HepG2 (cell line): ENCODE measurements at places on chromosomes 1 and 21. TPM values are rescaled to one million over a fixed set of nuclear protein-coding genes. Genes with fewer than 3 reads are reported as not detected.

DNA sequence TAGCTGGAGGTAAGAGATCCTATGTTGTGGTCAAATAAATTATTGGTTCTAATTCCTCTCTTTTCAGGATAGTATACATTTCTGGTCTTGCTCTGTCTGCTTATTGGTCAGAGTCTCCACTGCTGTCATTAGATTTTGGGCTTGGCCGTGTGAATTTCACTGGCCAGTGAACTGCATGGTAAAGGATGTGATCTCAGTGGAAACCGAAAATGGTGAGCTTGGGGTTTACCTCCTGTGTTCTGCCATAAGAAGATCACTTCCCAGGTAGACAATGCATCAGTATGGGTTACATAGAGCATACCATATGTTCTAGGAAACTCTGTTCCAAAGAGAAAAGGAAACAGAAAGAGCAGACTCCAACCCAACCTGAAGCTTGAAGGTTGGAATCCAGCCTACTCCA lies 1123.3 kb upstream of the B3GALT2 start:
- no peaks in the 10 kb centered on the region for H3K4me1 ChIP-seq
- no peak for DNase-seq
- no peaks in the 10 kb centered on the region for H3K27me3 ChIP-seq

GRCh38 chr21:46661211-46661625 lies 25.7 kb downstream of the PRMT2 start:
- no peaks in the 10 kb centered on the region for H3K4me1 ChIP-seq
- no peaks in the 10 kb centered on the region for H3K27me3 ChIP-seq
- peaks cover 4% of the 10 kb centered on the region; the same call in 1 of the 2 replicates for H3K36me3 ChIP-seq
- DNase-seq, result no peak
- no peak overlapping the region for H3K27ac ChIP-seq
- no peak overlapping the region for H3K4me3 ChIP-seq

DNA sequence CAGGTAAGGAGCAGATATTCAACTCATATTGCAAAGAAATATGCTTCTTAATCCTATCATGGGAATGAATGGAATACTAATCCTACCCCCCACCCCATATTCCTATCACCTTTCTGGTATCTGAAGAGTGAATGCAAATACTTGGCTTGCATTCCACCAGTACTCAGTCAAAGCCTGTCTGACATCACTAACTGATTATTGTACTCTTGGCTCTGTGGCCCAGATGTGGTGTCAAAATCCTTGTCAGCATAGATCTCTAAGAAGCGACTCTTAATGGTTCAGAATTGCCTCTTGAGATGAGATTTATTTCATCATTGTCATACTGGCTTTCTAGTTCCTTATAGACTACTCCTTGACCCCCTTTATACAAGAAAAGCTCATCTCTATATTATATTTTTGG lies 604.6 kb downstream of the ADGRL2 start:
- no peak overlapping the region for H3K27ac ChIP-seq
- DNase-seq, result no peak
- H3K27me3 ChIP-seq, result no peaks in the 10 kb centered on the region
- no peak overlapping the region for H3K4me3 ChIP-seq
- H3K36me3 ChIP-seq, result no peaks in the 10 kb centered on the region
- no peaks in the 10 kb centered on the region for H3K4me1 ChIP-seq

GRCh38 chr1:113918243-113918642 lies 10.9 kb upstream of the HIPK1 start:
- no peaks in the 10 kb centered on the region for H3K36me3 ChIP-seq
- DNase-seq, result no peak
- H3K4me1 ChIP-seq, result no peaks in the 10 kb centered on the region
- H3K27me3 ChIP-seq, result no peaks in the 10 kb centered on the region
- no peak overlapping the region for H3K4me3 ChIP-seq

DNA sequence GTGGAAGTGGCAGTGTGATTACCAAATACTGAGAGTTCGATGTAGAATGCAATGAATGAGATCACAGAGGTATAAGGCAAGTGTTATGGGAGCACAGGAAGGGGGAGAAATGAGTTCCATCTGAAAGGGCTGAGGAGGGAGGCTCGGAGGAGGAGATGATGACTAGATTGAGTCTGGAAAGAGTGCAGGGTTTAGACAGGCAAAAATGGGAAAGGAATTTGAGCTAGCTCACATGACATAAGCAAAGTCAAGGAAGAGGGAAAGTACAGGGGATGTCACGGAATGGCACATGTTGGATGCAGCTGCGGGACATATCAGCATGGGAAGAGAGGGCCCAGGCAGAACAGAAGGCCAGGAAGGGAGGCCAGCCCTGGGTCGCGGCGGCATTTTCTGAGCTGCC lies 132.7 kb downstream of the RUNX1 start:
- H3K27ac ChIP-seq, result no peak overlapping the region
- H3K4me1 ChIP-seq, result no peaks in the 10 kb centered on the region; the same call in 1 of the 2 replicates
- no peak overlapping the region for H3K4me3 ChIP-seq
- no peak for DNase-seq
- no peaks in the 10 kb centered on the region for H3K27me3 ChIP-seq

DNA sequence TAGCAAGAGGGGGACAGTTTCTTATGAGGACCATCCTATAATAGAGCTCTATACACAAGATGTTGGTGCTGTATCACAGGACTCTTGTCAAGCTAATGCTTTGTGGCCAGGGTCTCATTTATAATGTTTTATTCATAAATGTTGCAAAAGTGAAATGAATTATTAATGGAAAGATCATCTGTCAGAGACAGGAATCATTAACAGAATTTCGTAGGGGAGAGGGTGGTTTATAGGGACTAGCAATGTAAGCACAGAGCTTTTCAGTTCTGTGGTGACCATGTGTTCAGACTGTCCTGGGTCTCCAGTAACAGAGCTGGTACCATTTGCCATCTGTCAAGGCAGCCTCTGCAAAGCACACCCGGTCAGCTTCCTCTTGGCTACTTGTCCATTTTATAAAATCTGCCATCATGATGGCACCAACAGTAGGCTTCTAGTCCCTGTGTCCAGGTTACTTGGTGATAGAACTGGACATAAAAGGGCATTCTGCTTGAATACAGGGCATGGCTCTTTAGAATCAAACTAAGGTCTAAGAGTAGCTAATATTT lies 36.2 kb downstream of the LPAR3 start:
- DNase-seq, result no peak
- H3K27ac ChIP-seq, result no peak overlapping the region
- H3K27me3 ChIP-seq, result peaks cover 7% of the 10 kb centered on the region; the same call in 1 of the 3 replicates
- H3K4me3 ChIP-seq, result no peak overlapping the region
- H3K4me1 ChIP-seq, result no peaks in the 10 kb centered on the region
- H3K36me3 ChIP-seq, result no peaks in the 10 kb centered on the region

DNA sequence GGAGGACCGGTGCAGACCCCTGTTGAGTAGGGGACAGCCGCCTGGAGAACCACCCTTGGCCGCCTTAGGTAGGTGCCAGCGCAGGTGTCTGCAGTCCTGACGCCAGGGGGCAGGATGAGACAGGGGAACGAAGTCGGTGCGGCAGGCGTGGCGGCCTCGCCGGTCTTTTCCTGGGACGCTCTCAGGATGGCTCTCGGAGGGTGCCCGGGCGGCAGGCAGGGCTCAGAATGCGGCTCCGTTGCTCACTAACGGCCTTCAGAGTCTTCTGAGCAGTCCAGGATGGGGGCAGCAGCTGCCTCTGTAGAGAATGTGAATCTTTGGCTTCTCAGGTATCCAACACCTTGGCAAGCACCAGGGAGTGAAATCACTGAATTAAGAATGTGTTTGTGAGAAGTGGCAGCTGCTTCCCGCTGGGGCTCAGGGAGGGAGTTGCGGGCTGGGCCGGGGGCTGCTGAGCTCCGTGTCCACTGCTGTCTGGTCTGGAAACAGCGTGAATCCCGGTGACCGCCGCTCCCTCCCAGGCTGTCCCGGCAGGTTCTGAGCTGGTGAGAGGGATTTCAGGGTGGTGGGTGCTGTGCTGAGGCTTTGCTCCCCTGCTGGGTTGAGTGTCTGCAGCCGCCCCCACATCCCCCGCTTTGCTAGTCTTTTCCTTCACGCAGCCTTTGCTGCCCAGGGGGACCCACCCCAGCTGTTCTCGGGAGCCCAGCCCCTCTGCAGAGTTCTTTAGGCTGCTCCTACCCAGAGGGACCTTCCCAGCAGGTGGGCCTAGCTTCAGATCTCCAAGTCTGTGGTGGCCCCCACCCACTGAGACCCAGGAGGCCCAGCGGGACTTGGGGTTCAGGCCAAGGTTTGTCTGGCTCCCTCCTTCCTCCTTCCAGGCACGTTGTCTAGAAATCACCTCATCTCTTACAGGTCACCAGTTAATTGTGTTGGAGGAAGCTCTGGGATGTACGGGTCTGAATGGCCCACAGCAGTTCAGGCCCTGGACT lies 11.1 kb upstream of the C1orf174 start:
- peak; percentile 57 for DNase-seq
- H3K27me3 ChIP-seq, result no peaks in the 10 kb centered on the region
- peaks cover 24% of the 10 kb centered on the region for H3K4me1 ChIP-seq

GRCh38 chr1:204194771-204195170 lies 1.5 kb downstream of the KISS1 start:
- H3K4me3 ChIP-seq, result no peak overlapping the region
- H3K27me3 ChIP-seq, result peaks cover 2% of the 10 kb centered on the region; the same call in 1 of the 2 replicates
- H3K36me3 ChIP-seq, result no peaks in the 10 kb centered on the region
- DNase-seq, result no peak
- no peak overlapping the region for H3K27ac ChIP-seq

- H3K27ac ChIP-seq, result no peak overlapping the region
- H3K27me3 ChIP-seq, result no peaks in the 10 kb centered on the region
- H3K4me1 ChIP-seq, result peaks cover 14% of the 10 kb centered on the region
- no peak for DNase-seq
- H3K4me3 ChIP-seq, result no peak overlapping the region
Measured at GRCh38 chr1:1299686-1300351, 7.9 kb downstream of the ACAP3 start.

- no peaks in the 10 kb centered on the region for H3K36me3 ChIP-seq
- no peak for DNase-seq
- H3K27ac ChIP-seq, result no peak overlapping the region
Measured at GRCh38 chr1:199701726-199702125, 325.8 kb upstream of the NR5A2 start.

DNA sequence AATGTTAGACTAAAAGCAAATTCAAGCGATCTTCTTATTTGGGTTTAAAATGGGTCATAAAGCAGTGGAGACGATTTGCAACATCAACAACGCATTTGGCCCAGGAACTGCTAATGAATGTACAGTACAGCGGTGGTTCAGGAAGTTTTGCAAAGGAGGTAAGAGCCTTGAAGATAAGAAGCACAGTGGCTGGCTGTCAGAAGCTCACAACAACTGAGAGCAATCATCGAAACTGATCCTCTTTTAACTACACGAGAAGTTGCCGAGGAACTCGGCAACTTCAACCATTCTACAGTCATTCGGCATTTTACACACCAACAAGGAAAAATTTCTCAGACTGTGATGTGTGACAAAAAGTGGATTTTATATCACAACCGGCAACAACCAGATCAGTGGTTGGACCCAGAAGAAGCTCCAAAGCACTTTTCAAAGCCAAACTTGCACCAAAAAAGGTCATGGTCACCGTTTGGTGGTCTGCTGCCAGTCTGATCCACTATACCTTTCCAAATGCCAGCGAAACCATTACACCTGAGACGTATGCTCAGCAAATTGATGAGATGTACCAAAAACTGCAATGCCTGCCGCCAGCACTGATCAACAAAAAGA lies 47.9 kb downstream of the ASH1L start:
- DNase-seq, result no peak
- no peaks in the 10 kb centered on the region for H3K27me3 ChIP-seq

- no peak overlapping the region for H3K27ac ChIP-seq
- H3K4me1 ChIP-seq, result peaks cover 34% of the 10 kb centered on the region
- no peaks in the 10 kb centered on the region; the same call in 2 of the 3 replicates for H3K27me3 ChIP-seq
- H3K4me3 ChIP-seq, result no peak overlapping the region
- DNase-seq, result no peak
- peaks cover 1% of the 10 kb centered on the region for H3K36me3 ChIP-seq
Measured at GRCh38 chr21:43809346-43809799, 20.0 kb downstream of the RRP1 start.

GRCh38 chr1:66605419-66605997 lies 71.6 kb downstream of the SGIP1 start:
- H3K36me3 ChIP-seq, result no peaks in the 10 kb centered on the region
- no peaks in the 10 kb centered on the region for H3K4me1 ChIP-seq
- no peak for DNase-seq
- no peak overlapping the region for H3K27ac ChIP-seq
- H3K27me3 ChIP-seq, result no peaks in the 10 kb centered on the region

DNA sequence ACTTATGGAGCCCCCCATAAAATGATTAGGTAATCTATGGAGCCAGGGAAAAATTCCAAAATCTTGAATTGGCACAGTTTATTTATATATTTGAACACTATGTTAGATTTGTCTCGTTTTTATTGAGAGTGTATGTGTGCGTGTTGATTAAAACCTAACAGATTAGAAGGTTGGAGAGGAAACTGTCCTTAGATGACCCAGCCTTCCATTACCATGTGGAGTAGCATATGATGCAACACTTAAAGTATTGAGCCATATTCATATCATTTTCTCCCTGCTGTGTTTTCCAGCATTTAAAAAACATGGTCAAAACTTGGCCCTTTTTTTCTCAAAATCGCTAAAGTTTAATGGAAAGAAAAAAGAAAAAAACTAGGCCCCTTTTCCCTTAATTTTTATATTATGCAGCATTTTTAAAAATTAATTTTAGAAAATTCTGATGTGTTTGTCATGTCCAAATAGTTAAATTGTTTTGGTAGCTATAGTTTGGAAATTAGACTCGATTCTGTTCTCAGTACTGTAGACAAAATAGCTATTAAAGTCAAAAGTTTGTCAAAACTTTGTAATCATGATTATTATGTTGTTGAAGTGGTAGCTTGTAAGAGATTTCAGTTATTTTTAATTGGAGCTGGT lies 2.3 kb downstream of the LRRC8D start:
- DNase-seq, result no peak
- H3K27ac ChIP-seq, result peak overlapping the region; percentile 97
- peaks cover 76% of the 10 kb centered on the region for H3K4me1 ChIP-seq
- H3K4me3 ChIP-seq, result peak overlapping the region; percentile 86

Gene CLCA4
- not detected in 2 replicates for total RNA-seq

Gene GPR3
- total RNA-seq, result 0.88 and 1.00 TPM in 2 replicates

Gene SPRR2A
- not detected in 2 replicates for total RNA-seq

Gene ANXA9
- total RNA-seq, result 23.9 and 29.9 TPM in 2 replicates

Gene AHDC1
- 2.6 and 2.7 TPM in 2 replicates for total RNA-seq
